Hematopoietic multipotent progenitor cell treated with erythropoietin and hydrocortisone succinate and interleukin-3 and kit ligand, for 17 days (in vitro differentiated cells): ENCODE measurements at places on chromosomes 13 and 19.

DNA sequence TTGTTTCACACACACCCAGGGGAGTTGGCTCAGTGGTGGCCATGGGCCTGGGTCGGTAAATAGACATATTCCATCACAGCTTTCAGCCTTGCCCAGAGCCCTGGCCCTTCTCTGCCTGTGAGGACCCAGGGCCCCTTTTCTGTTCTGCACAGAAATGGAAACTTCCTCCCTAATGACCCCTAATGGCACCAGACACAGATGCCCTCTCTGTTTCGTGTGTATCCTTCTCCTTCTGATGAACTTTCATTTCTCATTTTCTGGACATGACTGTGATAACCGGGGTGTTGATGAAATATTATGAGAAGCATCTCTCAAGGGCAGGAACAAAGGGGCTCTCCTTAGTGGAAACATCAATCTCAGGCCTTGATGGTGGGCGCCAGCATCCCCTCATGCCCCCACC is 12.8 kb downstream of the LILRA1 start:
- DNase-seq = no peak

GRCh38 chr19:41541990-41542584 is 33.9 kb upstream of the CEACAM21 start:
- peak; percentile 56 for DNase-seq

GRCh38 chr13:71801781-71802180 is 65.2 kb downstream of the DACH1 start:
- DNase-seq = no peak

DNA sequence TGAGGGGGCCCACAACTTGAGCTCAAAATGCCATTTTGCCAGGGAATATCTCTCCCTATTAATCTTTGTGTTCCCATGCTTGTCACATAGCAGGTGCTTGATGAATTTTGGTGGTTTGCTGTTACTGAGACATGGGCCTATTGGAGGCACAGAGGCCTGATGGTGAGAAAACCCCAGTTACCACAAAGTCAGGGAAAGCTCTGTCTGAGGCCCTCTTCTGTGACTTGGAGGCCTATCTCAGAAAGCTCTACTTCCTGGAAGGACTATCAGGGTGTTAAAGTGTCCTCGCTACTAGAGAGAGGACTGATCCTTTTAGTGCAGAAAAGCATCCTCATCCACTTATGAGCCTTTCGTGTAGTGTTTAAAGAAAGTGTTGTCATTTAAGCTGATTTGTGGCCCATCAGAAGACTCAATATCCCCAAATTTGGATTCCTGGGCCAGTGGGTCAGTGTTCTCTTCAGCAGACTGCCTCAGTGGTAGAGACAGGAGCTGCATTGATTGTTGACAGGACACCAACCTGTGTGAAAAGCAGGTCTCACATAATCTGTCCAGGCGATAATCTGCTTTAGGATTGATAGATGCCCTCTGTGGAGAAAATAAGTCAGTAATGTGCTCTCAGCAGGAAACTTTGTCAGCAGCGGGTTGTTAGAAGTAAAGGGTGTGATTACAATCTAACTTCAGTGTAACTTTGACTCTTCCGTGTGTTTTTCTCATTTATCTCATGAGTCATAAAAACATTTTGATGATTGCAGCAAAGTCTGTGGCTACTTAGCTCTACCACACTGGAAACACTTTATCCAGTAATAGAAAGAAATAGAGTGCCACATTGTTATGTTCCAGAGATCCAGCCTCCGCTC is 121.0 kb downstream of the AKAP11 start:
- DNase-seq = no peak

GRCh38 chr19:17805427-17805826 is 10.5 kb downstream of the B3GNT3 start:
- no peak for DNase-seq

DNA sequence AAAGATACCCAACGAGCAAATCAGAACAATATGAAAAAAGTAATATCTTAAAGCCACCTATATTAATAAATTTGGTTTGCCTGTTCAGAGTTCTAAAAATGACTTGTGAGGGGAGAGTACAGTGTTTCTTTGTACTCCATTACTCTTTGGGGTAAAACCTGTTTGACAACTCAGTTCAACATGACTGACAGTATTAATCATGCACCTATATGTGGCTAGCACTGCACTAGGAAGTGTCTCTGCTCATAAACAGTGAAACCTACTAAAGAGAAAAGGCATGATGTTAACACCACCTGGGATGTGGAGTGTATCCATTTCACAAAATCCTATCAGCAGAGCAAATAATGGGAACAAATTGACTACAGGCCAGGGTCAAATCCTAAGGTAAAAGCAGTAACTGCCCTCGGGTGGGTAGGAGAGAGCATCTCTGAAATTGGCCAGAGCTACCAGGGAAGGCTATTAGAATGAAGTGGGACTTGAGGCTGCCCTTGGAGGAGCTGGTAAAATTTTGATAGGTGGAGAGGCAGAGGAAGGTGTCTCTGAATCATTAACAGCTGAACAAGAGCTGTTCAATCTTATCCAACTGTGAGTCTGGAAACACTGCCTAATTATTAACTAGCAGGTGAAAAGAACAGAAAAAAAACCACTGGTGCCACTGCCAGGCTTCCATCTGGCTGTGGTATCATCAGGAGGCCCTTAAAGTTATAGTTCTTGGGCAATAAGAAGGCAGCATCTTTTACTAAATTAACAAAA is 365.1 kb downstream of the DNAJC15 start:
- DNase-seq = no peak

DNA sequence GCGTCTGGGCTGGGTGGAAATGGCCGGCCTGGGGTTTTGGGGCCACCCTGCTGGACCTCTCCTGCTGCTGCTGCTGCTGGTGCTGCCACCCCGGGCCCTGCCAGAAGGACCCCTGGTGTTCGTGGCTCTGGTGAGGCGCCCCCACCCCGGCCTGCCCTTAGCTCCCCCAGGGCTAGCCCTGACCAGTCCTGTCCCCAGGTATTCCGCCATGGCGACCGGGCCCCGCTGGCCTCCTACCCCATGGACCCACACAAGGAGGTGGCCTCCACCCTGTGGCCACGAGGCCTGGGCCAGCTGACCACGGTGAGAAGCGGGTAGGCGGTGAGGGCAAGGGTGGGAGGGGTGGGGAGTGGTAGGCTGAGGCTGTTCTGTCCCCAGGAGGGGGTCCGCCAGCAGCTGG is at the start of gene ACP4:
Gene ACP4 (plus strand): TSS at position 20 of the 400 bp plus-strand sequence. CDS start 0 bp downstream, at position 20.
- DNase-seq = no peak

- peak; percentile 38 for DNase-seq
Observed at GRCh38 chr19:55688422-55689218, 13.6 kb downstream of the EPN1 start.

DNA sequence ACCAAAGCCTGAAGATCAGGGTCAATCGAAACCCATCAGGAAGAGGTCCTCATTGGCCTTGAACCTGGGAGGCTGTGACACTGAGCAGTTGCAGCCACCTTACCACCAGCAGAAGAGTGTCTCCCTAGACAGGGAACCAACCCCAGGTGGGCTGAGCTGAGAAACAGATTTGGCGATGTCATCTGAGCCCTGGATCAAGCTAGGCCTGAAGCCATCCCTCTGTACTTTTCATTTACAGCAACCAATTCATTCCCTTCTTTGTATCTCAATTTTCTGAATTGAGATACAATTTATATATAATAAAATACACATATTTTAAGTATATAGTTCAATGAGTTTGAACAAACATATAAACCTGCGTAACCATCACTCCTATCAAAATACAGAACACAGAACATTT is 14.6 kb downstream of the RHPN2 start:
- no peak for DNase-seq

- peak; percentile 61 for DNase-seq
Observed at GRCh38 chr13:48234566-48235340, 1.7 kb downstream of the ITM2B start.
